ENCODE measurements at places on chromosomes 3 and 15. TPM values are rescaled to one million over a fixed set of nuclear protein-coding genes. Genes with fewer than 3 reads are reported as not detected.

PLA1A gene
- 11.9 TPM for total RNA-seq

DNA sequence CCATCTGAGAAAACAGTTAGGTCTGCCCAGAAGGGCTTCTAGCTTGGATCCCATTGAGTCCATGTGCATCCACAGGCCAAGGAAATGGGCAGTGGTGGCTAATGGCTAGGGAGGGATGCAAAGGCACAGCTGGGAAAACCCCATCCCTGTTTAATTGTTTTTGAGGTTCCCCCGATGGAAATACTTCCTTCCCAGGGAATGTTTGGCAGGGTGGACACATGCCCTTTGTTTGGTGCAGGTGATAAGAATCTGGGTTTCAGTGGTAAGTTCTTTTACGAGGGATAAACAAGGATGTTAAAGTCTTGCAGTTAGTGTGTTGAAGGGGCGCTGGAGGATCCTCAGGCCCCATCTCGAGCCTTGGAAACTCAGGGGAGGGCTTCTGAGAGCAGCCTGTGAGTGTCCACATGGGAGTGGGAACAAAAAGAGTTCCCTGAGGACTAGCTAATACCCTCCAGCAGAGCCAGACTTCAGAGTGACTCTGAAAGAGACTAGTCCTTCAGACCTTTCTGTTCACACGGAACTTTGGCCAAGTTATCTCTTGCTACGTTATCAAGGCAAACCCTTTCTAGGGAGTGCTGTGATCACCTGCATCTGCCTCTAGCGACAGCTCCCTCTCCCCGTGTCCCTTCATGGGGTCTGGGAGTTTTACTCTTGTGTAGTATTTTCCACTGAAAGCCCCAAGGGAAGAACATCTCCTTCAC, 17.4 kb downstream of the PTPRG start:
- no peak for DNase-seq

GRCh38 chr3:15781131-15781530, 16.6 kb downstream of the ANKRD28 start:
- DNase-seq = no peak

DNA sequence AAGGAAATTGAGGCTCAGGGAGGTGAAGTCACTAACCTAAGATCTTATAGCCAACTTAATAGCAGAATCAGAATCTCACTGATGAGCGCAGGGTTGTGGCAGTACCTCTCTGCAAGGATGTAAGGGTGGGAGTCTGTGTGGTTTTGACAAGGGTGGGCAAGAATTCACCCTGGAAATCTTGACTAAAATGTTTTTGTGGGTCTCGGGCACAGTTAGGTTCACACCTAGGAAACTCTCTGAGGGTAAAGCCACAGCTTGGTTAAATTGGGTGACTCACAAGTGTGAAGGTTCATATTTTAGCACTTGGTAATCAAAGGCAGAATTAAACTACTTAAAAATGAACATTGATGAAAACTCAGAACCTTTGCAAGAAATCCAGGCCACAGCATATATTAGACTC, 178.2 kb upstream of the EOMES start:
- DNase-seq = no peak

PLIN1 gene
- total RNA-seq = 1.3 TPM

GRCh38 chr15:57321973-57322601, 54.2 kb upstream of the CGNL1 start:
- DNase-seq = no peak

DNA sequence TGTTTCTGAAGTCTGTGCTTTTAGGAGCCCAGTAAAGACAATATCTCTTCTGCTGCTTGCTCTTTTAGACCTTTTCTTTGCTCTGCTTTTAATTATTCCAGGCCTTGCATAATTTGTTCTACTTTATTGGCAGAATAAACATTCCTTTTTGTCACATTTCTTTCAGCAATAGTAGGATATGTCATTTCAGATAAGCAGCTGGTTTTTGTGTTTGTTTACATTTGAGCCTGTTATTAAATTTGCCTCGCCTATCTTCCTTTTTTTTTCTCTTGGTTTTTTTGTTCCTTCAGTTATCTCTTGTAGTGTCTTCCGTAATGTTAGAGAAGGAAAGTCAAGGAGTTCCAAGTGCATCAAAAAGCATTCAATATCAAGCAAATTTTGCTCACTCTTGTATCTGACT, 16.4 kb downstream of the ZNF654 start:
- no peak for DNase-seq

CERS3 gene
- 0.69 TPM for total RNA-seq

SNX4 gene
- 32.4 TPM for total RNA-seq

GRCh38 chr15:40696228-40696627, 1.3 kb downstream of the RAD51 start:
- DNase-seq = no peak

GRCh38 chr15:31338318-31338878, 11.8 kb downstream of the KLF13 start:
- DNase-seq = peak; percentile 50

- DNase-seq = no peak
Measured at GRCh38 chr15:91983729-91984340, 130.3 kb downstream of the SLCO3A1 start.

GRCh38 chr3:98262046-98262445, 2.0 kb upstream of the OR5H6 start:
- no peak for DNase-seq

DNA sequence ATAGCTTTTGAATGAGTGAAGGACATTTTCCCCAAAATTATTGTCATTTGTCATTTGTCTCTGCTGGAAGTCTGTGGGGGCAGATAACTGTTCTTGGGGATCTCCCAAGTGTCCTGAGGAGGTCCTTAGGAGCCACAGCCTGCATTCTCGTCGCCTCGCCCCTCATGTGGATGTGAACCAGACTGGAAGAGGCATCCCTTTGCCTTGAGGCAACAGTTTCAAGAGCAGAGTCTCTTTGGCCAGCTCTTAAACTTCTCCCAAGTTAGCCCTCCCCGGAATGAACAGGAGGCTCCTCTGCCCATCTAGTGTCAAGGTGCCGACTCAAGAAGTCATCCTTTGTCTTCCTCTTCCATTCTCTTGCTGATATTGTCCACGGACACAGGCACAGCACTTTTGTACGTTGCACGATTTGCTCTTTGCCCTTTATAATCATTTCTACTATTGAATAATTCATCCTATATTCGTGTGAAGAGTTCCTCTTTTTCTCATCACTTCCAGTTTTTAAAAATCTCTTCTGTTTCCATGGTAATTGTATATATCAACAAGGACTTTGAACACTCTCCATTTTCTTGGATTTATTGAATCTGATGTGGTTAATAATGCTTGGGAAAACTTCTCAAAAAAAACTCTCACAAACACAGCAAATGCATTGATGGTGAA, 40.8 kb upstream of the CD47 start:
- DNase-seq = no peak

SEMA5B gene
- total RNA-seq = 0.29 TPM

- no peak for DNase-seq
Measured at GRCh38 chr15:58396181-58396580, 35.6 kb upstream of the LIPC start.

GRCh38 chr15:50552238-50552637, 5.8 kb upstream of the USP50 start:
- DNase-seq = no peak

GRCh38 chr3:73029321-73029796, 32.1 kb upstream of the EBLN2 start:
- DNase-seq = no peak

DNA sequence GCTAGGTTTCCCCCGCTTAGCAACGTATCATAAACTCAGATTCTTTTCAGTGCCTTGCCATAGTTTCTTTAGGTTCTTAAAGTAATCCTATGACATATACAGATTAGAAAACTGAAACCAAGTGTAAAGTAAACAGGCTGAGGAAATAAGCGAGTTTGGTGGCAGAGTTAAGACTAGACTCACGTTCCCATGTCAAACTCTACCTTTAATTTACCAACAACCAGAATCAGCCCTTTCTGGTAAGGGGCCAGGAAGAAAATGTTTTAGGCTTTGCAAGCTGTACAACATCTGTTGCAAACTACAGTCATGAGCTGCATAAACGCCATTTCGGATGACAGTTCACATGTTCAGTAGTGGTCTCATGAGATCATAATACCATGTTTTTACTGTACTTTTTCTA, 128.0 kb upstream of the PRICKLE2 start:
- DNase-seq = no peak

GRCh38 chr15:82950295-82950694, 2.2 kb downstream of the HOMER2 start:
- DNase-seq = no peak

DNA sequence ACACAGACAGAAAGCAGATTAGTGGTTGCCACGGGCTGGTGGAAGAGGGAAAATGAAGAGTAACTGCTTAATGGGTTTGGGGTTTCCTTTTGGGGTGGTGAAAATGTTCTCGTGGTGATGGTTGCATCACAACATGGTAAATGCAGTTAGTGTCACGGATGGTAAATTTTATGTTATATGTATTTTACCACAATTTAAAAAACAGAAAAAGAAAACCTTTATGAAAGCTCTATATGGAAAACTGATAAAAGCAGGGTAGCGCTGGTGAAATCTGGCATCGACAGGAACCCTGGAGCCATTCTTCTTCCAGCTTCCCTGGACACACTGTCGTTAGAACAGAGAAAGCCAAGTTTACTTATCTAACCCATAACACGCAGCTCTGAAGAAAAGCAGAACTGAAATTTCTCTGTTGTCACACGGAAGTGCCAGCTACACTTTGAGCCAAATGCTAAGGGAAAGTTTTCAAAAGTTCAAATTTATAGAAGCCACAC, 287.7 kb upstream of the NR2F2 start:
- DNase-seq = no peak

MUC13 gene
- not detected for total RNA-seq

DNA sequence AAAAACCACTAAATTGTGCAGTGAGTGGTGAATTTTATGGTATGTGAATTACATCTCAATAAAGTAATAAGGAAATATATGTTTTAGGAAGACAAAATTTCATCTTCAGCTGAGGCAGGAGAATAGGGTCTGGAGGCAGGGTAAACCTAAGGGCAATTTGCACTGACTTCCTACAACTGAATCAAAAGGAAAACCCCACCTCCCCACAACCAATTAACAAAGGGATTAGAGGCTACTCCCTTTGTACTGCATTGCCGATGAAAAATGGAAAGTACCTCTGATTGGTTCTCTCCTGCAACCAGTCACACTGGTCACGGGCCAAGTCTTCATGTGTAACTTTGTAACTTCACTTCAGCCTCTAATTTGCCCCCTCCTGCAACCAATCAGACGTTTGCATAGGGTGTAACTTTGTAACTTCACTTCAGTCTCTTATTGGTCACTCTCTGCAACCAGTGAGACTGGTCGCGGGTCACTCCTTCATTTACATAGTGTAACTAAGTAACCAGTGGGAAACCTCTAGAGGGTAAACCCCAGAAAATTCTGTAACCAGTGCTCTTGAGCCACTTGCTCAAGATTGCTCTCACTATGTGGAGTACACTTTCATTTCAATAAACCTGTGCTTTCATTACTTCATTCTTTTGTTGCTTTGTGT, 244.5 kb downstream of the CNTN4 start:
- DNase-seq = no peak

Measured in uterus (tissue), 4 donors.